CD4-positive, alpha-beta T cell treated with Interleukin-2 at 100 ng/mL for 4 hours (primary cell): ENCODE measurements at places on chromosomes 11 and 22.
A peak's percentile ranks its signal among the peaks of the same experiment; 100 is the strongest.

GRCh38 chr11:67651976-67652781 lies 1.6 kb upstream of the ACY3 start:
- no peak for DNase-seq

GRCh38 chr22:39362932-39363331 lies 13.1 kb downstream of the SYNGR1 start:
- DNase-seq, result no peak

GRCh38 chr11:113481226-113481625 lies 6.0 kb upstream of the DRD2 start:
- DNase-seq, result no peak

DNA sequence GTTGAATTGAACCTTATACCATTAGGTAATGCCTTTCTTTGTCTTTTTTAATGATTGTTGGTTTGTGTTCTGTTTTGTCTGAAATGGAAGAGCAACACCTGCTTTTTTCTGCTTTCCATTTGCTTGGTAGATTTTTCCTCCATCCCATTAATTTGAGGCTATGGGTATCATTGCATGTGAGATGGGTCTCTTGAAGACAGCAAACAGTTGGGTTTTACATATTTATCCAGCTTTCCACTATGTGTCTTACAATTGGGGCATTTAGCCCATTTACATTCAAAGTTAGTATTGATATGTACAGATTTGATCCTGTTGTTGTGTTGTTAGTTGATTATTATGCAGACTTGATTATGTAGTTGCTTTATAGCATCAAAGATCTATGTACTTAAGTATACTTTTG lies 21.1 kb upstream of the RAB38 start:
- no peak for DNase-seq

GRCh38 chr22:40504285-40505249 lies 132.0 kb downstream of the MRTFA start:
- no peak for DNase-seq

DNA sequence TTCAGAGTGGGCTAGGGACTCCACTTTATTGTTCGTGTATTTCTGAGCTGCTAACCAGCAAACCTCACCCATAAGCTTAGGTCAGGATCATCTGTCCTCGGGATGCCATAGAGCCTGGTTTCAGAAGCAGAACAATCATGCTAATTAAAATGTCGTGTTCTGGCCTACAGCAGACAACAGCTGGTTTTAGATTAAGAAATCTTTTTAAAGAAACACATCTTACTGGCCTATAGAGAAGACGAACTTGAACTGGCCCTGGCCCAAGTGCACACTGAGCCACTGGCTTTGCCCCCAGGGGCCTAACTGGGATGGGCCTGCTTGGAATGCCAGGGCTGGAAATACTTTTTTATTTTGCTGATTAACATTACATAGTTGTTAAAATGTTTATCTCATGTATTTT lies 63.2 kb downstream of the ALX4 start:
- no peak for DNase-seq

- peak; percentile 81 for DNase-seq
Measured at GRCh38 chr11:17354601-17354991, 3.0 kb downstream of the NCR3LG1 start.

DNA sequence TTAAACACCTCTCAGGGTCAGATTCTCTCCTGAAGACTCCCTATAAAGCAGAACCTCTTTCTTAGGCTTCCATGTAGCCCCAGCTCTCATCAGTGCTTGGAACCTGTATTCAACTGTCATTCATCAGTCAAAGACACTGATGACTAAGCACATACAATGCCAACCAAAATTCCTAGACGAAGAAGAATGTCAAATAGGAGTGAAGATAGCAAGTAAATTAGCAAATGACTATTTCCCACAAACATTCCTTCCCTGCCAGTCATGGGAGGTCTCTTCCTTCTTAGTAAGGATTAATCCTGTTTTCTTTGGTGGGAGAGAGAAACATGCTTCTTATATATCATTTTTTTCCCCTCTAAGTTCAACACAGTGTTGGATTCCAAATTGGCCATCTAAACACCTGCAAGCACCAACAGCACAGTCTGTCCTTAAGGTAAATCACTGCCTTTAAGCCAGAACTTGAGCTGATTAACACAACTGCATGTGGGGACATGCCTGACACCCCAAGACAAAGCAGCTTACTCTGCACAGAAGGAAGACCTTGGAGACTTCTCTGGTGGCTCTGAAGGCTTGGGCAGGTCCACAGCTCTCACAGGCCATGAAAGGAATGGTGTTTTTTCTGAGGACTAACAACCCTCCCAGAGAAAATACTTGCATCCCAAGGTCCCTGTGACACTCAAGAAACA lies 47.5 kb upstream of the ME3 start:
- DNase-seq, result no peak

GRCh38 chr11:14075118-14076078 lies 112.9 kb downstream of the SPON1 start:
- DNase-seq, result peak; percentile 74

DNA sequence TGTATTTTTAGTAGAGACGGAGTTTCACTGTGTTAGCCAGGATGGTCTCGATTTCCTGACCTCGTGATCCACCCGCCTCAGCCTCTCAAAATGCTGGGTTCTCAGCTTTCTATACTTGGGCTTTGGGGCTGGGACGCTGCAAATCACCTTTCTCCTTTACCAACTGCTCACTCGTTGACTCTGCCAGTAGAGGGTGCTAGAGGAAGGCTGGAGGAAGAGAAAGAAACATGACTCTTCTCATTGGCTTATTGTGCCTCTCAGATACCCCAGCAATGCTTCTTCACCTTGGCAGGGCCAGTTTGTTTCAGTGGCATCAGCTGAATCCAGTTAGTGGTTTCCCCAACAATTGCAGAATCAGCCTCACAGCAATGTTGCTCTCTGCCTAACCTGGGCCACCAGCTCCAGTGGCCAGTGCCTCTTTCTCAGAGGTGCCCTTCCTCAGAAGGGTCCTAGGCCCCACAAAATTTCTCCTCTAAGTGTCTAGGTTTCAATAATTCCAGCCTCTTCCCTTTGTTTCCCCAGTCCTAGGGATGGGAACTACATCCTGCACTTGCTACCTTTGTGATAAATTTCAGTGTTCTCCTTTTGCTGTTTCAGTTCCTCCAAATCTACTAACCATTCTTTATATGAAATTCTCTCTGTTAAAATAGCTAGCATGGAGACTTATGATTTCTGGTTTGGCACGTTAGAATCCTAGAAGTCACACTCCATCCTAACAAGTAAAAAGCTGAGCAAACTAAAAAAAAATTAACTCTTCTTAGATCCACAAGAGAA lies 71.5 kb upstream of the VSTM5 start:
- no peak for DNase-seq

GRCh38 chr11:111441443-111441842 lies 62.4 kb upstream of the POU2AF1 start:
- no peak for DNase-seq

GRCh38 chr11:96538622-96539021 lies 148.8 kb downstream of the JRKL start:
- DNase-seq, result no peak

DNA sequence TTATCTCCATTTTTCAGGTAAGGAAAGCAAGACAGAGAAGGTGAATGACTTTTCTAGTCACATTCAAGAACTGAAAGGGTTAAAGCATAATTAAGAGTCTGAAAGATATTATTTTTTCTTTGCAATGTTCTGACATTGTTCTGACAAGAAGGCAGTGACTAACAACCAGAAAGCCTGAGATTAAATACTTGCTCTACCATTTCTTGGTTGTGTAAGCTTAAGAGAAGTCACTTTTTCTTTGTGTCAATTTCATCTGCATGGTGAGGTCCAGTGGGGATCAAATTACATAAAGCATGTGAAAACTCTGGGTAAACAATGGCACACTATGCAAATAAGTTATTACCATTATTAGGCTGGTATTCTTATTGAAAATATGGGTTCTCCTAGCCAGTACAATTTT lies 73.7 kb downstream of the PHF21A start:
- no peak for DNase-seq

- DNase-seq, result no peak
Measured at GRCh38 chr22:49157529-49158339, 669.9 kb downstream of the BRD1 start.

GRCh38 chr22:37267135-37267587 lies 15.1 kb upstream of the CYTH4 start:
- peak; percentile 74 for DNase-seq

GRCh38 chr11:96464700-96465307 lies 75.0 kb downstream of the JRKL start:
- peak; percentile 56 for DNase-seq

GRCh38 chr11:112467721-112468120 lies 207.1 kb upstream of the PLET1 start:
- DNase-seq, result no peak

DNA sequence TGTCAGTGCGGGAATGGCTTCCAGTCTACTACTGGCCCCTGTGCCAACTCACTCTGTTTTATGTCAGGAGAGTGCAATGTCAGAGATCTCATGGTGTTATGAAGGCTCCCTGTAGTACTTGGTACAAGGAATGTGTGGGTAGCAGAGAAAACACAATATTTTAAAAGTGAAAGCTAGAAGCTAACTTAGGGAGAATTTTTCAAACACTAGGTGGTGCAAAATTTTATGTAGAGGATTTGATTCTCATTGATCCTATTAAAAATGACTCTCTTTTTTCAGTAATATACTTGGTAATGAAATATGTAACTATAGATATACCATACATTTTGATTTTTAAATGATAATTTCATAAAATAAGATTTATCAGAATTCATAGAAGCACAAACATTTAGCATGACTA lies 134.7 kb downstream of the JRKL start:
- DNase-seq, result no peak

DNA sequence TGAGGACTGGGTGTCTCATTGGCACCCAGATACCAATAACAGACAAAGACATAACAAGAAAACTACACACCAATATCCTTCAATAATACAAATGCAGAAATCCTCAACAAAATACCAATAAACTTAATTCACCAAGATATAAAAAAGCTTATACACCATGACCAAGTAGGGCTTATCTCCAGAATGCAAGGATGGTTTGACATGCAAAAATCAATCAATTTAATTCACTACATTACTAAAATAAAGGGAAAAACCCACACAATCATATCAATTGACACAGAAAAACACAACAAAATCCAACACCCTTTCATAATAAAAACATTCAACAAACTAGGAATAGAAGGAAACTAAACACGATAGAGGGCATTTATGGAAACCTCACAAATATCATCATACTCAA lies 40.6 kb downstream of the LHFPL7 start:
- no peak for DNase-seq

DNA sequence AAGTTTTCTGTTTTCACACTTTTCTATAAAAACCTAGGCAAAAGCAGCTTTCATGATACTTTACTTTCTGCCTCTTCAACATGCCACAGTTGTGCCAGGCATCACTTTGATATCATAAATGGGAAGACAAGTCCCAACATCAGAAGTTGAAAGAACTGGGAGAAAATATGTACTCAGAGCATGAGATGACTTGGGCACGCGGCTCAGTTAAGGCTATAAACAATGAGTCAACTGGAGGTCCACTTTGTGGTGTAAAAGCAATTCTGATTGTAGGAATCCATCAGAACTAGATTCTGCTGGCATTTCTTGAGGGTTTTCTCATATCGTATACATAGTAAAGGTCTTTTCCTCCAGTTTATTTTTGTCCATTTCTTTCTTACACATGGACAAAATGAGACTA lies 109.7 kb upstream of the USP47 start:
- no peak for DNase-seq

DNA sequence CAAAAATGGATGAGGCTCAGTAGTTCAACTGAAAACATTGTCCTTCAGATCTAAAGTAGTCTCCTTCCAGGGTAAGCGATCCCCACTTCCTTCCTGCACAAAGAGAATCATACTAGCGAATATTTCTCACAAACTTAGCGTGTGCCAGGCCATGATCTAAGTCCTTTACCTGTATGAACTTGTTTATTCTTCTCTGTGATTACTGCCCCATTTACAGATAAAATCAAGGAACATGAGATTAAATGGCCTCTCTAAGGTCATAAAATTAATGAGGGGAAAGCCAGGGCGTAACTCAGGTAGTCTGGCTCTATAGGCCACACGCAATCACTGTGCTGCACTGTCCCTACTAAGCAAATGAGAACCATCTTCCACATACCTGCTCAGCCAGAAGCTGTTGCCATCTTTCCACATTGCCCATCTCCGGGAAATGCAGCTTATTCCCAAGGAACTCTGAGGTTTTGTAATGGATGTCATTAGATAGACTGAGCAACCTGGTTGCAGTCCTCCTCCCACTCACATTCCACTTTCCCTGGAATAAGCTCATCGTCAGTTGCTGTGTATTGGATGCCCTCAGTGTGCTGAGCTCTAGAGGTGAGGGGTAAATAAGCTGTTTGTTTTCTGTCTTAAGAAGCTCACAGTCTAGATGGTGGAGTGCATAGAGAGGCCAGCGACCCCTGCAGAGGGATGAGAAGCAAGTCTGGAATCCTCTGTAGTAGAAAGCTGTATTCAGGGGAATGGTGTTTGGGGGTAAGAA lies 146.3 kb downstream of the SNX19 start:
- DNase-seq, result no peak

- no peak for DNase-seq
Measured at GRCh38 chr11:57648801-57649735, 644 bp downstream of the YPEL4 start.

DNA sequence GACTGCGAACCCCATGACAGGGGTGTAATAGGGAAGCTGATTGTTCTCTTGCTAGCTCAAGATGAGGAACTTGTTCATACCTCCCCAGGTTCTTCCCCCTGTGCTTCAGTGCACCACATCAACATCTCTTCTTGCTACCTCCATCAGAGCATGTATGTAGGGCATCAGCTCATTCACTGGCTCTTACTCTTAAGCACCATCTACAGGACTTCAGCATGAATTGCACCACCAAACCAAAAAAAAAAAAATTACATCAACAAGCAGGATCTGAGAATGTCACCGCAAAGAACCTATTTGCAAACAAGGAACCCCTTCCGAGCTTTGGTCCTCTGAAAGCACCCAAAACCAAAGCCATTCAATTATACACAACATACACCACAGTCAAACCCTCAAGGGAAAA lies 2226.5 kb upstream of the RAG2 start:
- no peak for DNase-seq

- DNase-seq, result no peak
Measured at GRCh38 chr22:22999523-22999922, 70.8 kb upstream of the GNAZ start.

GRCh38 chr11:64791781-64792291 lies 11.2 kb downstream of the MAP4K2 start:
- DNase-seq, result no peak

- no peak for DNase-seq
Measured at GRCh38 chr22:38777087-38777671, 16.8 kb downstream of the DNAL4 start.

- DNase-seq, result no peak
Measured at GRCh38 chr11:128540469-128540868, 46.9 kb downstream of the ETS1 start.

DNA sequence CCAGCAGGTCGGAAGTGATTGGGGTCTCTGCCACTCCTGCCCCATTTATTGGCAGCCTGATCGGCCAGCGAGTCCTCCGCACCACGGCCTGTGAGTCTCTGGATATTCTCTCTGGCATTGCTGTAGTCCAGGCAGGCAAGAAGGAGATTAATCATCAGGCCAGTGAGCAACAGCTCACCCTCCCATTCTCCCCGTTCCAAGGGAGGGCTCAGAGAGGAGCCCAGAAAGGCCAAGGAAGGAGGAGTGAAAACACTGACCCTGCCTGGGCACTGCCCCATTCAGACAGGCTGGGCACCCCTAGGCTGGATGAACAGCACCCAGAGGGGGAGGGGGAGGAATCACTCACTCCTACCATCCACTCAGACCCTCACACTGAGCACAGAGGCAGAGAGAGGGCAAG lies 3.1 kb downstream of the SAA2 start:
- no peak for DNase-seq

GRCh38 chr11:113138731-113139130 lies 175.7 kb upstream of the TTC12 start:
- DNase-seq, result no peak

- DNase-seq, result no peak
Measured at GRCh38 chr11:71214553-71215424, 37.6 kb downstream of the SHANK2 start.
